Peyer's patch (tissue), 4 donors: ENCODE measurements at places on chromosomes 11 and 22. TPM values are rescaled to one million over a fixed set of nuclear protein-coding genes. Genes with fewer than 3 reads are reported as not detected.
A peak's percentile ranks its signal among the peaks of the same experiment; 100 is the strongest.

DNA sequence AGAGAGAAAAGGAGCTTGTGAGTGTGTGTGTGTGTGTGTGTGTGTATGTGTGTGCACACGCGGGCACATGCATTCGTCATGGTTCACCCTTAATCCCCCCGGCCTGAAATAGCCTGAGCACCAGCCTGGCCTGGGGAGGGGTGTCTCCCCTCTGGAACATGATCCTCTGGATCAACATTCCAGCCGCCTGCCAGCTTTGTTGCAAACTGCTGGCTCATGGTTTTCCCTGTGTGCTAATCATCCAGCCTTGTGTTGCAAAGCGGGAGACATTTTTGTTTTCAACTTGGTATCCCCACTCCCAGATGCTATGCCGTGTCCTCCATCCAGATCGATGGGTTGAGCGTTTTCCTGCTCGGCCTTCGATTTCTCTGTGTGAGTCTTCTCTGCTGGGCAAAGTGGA is 94.3 kb downstream of the FEZ1 start:
- no peaks in the 10 kb centered on the region for H3K36me3 ChIP-seq
- no peak overlapping the region for H3K27ac ChIP-seq
- no peaks in the 10 kb centered on the region for H3K27me3 ChIP-seq
- no peak overlapping the region for H3K4me3 ChIP-seq
- DNase-seq: no peak

GRCh38 chr11:110251836-110252235 is 44.6 kb downstream of the RDX start:
- DNase-seq: no peak
- H3K36me3 ChIP-seq: no peaks in the 10 kb centered on the region
- H3K4me1 ChIP-seq: no peaks in the 10 kb centered on the region
- H3K4me3 ChIP-seq: no peak overlapping the region

DNA sequence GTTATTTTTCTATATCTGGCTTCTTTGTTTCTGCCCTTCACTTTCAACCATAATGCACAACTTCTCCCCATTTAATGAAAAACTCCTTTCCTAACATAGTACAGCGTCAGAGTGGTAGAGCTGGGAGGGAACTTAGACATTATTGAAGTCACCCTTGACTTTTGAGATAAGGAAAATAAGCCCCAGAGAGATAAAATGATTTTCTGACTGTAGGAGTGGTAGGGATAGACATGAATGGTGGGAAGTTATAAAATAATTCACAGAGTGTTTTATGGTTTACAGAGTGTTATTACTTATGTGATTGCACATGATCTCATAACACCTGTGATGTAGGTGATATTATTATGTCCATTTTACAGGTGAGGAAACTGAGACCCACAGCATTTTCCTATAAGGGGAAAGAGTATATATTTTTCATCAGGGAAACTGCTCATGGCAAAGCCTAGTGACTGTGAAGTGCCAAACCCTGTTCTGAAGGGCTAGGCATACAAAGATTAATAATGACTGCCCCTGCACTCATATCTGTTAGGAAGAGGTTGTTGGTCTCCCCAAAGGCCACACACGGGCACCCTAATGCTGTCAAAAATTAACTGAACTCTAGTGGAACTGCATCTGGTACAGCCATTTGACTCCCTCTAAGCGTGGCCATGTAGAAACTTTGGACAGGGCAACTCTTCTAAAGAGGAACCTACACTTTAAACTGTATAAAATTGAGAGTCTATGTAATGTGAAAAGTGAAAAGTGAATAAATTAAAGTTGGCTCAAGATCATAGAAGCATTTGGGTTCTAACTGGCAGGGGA is 61.1 kb upstream of the PICALM start:
- no peak overlapping the region for H3K4me3 ChIP-seq
- no peaks in the 10 kb centered on the region for H3K36me3 ChIP-seq
- no peaks in the 10 kb centered on the region for H3K27me3 ChIP-seq
- peaks cover 2% of the 10 kb centered on the region for H3K4me1 ChIP-seq
- H3K27ac ChIP-seq: no peak overlapping the region
- DNase-seq: no peak

- H3K36me3 ChIP-seq: no peaks in the 10 kb centered on the region
- no peak for DNase-seq
- H3K27ac ChIP-seq: no peak overlapping the region
- H3K4me1 ChIP-seq: no peaks in the 10 kb centered on the region
- H3K27me3 ChIP-seq: no peaks in the 10 kb centered on the region
These were observed 234.1 kb downstream of the KIRREL3 start for GRCh38 chr11:126766440-126766839.

DNA sequence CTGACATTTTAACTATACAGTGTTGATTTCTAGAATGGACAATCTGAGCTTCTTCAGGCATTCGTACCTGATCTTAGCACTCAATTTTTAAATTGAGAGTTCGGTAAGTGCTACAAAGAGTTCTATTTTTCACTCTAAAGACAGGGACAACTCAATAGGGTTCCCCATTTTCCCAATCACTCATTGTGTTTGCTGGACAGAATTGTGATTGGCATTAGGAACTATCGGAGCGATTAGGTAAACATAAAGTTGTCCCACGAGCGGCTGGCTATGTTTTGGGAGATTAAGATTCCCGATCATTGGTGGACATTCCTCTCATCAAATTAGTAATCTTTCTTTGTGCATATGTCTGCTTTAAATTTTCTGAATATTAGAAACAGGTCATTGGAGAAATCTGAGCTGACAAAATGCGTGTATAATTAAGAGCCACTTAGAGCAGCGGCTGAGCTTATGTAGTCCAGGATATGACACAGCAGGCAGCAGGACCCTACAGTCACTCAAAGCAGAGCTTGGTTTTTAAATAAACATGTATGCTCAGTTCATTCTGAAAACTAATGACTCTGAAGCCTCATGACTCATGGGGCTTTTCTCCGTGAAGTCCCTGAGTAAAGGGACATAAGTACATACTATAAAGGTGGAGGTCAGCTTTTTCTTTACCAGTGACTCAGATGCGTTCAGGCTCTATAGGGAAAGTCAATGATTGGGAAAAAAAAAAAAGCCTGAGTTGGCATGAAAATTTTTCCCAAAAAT is 109.4 kb downstream of the GRIA4 start:
- no peak for DNase-seq
- no peaks in the 10 kb centered on the region for H3K27me3 ChIP-seq
- no peaks in the 10 kb centered on the region for H3K4me1 ChIP-seq
- no peak overlapping the region for H3K4me3 ChIP-seq
- no peak overlapping the region for H3K27ac ChIP-seq

DNA sequence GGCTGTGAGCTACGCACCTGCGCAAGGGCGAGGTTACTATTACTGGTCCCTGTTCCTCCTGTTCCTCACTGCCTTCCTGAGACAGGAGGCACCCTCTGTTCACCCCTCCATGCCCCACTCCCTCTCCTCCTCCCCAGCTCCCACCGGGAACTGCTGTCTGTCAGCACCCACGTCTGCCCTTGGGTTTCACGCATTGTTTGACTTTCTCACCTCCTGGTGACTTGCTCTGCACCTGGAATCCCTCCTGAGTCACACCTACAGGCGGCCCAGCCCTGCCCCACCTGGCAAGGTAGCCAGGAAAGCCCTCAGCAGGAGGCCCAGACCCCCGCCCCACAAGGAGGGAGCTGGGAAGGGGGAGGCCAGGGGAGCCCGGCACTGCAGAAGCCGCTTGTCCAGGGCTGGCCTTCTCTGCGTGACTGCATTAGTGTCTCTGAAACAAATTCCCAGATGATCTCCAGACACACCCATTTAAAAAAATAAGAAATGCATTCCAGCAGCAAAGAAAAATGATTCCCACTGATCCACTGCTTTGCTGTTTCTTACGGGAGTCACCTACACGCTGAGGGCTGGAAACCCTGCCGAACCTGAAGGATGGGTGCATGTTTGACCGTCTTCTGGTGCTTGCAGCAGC is 86.4 kb downstream of the CELSR1 start:
- DNase-seq: no peak
- no peak overlapping the region for H3K4me3 ChIP-seq
- no peak overlapping the region for H3K27ac ChIP-seq
- H3K36me3 ChIP-seq: no peaks in the 10 kb centered on the region
- no peaks in the 10 kb centered on the region for H3K27me3 ChIP-seq

GRCh38 chr11:86676533-86677154 is 4.2 kb upstream of the ME3 start:
- no peaks in the 10 kb centered on the region for H3K4me1 ChIP-seq
- no peaks in the 10 kb centered on the region for H3K36me3 ChIP-seq

GRCh38 chr22:26327306-26327705 is 101.8 kb upstream of the ASPHD2 start:
- H3K4me3 ChIP-seq: no peak overlapping the region
- no peaks in the 10 kb centered on the region for H3K36me3 ChIP-seq
- no peaks in the 10 kb centered on the region for H3K4me1 ChIP-seq
- no peaks in the 10 kb centered on the region for H3K27me3 ChIP-seq
- no peak for DNase-seq

DNA sequence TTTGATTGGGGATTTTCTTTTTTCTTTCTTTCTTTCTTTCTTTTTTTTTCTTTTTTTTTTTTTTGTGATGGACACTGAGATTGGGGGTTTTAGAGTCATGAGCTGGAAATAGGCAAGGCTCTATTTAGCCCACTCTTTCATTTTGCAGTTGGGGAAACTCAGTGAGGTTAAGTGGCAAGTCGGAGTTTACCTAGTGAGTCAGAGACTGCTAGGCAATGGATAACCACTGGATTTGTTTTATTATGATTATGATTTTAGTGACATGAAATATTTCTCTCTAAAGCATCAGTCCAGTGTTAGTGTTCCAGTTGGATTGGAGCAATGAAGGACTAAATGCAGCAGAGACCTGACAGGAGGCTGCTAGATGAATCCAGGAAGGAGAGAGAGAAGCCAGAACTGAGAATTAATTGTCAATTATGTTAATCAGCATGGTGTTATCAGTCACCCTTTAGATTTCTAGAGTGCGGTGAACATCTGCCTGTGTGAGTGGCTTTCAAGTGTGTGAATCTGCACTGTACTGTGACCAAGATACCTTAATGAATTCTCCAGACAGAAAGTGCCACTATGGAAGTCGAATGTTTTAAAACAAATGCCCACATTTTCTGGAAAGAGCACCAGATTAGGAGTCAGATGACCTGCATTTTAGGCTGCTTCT is 10.9 kb downstream of the BMAL1 start:
- no peaks in the 10 kb centered on the region for H3K36me3 ChIP-seq
- no peaks in the 10 kb centered on the region for H3K4me1 ChIP-seq
- H3K27ac ChIP-seq: no peak overlapping the region
- no peak for DNase-seq

DNA sequence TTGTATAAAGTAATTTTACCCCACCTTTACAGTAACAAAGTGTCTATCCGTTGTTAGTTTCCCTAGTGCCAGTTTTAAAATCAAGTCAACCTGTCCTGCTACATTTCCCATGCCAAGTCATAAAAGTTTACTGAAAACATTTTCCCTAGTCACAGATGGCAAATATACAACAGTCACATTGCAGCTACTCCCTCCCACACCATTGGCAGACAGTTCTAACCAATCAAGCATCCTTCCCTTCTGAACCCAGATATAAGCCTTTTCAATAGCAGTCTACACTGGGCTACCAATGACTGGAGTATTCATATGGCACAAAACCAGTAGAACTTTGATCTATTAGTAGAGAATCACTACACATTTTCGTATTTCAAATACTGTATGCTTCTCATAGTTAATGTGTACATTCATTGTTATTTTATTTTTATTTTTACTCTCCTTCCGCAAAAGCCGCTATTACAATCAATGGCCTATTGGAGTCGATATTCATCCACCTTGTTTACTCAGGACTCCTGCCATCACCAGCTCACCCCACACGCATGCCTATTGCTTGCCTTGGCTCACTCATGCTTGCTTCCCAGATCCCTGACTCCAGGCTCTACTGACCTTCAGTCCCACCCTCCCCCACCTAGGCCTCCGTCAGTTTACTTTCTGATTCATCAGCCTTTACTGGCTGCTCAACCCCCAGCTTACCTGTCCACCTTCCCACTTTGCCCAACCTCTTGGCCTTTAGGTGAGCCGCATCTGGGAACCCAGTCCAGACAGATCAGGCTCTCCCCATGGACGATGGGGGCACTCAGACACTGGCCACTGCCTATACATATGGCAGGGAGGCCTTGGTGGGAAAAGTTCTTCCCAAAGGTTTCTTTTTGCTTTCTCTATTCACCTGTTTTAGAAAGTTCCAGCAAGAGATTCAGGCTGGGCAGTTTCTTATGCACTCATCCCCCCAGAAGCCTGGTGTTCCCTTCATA is 408.4 kb downstream of the SOX6 start:
- no peaks in the 10 kb centered on the region for H3K4me1 ChIP-seq
- H3K4me3 ChIP-seq: no peak overlapping the region
- H3K27me3 ChIP-seq: no peaks in the 10 kb centered on the region
- no peak overlapping the region for H3K27ac ChIP-seq

DNA sequence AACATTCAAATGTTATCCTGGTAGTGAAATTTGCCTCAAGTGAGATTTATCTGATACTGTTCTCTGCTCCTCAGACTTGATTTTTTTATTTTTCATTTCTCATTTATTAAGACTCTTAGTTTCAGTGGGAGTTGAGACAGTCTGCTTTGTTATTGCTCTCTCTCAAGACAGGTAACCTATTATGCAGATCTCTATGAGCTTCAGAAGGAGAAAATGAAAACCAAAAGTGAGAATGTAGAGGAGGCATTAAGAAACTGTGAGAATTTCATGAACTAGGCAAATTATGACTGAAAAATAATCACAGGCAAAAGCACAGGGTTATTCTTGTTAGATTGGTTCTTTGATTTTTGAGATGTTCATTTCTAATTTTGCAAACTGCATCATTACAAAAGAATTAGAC is 290.0 kb upstream of the CHORDC1 start:
- no peaks in the 10 kb centered on the region for H3K36me3 ChIP-seq
- H3K27me3 ChIP-seq: no peaks in the 10 kb centered on the region
- no peak overlapping the region for H3K27ac ChIP-seq
- H3K4me1 ChIP-seq: no peaks in the 10 kb centered on the region
- H3K4me3 ChIP-seq: no peak overlapping the region

DNA sequence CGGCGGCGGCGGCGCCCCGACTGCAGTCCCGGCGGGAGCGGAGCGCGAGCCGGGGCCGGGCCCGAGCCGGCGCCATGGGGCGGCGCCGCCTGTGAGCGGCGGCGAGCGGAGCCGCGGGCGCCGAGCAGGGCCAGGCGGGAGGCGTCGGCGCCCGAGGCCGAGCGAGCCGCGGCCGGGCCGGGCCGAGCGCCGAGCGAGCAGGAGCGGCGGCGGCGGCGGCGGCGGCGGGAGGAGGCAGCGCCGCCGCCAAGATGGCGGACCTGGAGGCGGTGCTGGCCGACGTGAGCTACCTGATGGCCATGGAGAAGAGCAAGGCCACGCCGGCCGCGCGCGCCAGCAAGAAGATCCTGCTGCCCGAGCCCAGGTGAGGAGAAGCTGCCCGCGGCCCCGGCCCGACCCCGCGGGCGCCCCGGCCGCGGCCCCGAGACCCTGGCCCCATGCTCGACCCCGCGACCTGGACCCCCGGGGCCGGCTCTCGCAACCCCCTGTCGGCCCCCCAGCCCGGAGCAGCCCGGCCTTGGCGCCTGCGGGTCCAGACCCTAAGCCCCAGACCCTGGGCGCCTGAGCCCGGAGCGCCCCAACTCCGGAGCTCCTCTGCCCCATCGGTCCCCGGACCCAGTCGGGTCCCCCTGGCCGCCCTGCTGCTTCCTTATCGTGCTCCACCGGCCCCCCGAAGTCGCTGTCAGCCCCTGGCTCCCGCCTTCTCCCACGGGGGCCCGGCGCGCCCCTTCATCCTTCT is at the start of gene GRK2:
GRK2 (plus strand) TSS at position 25 of the 739 bp plus-strand sequence; CDS start at position 252, 227 bp downstream.
- no peaks in the 10 kb centered on the region for H3K27me3 ChIP-seq
- peak within 1 kb of the TSS; percentile 97 for H3K4me3 ChIP-seq
- no peak for DNase-seq
- peaks cover 7% of the 10 kb centered on the region for H3K36me3 ChIP-seq
- peaks cover 64% of the 10 kb centered on the region for H3K4me1 ChIP-seq

SMTN gene
- total RNA-seq: 55.8 TPM

TRIM49 gene
- not detected for total RNA-seq

VSTM5 gene
- total RNA-seq: 1.1 TPM

NXPE1 gene
- total RNA-seq: 22.4 TPM

OR10A5 gene
- not detected for total RNA-seq

OR51B2 gene
- total RNA-seq: not detected

PHF21B gene
- not detected for total RNA-seq

IRAG1 gene
- total RNA-seq: 13.7 TPM

SEPTIN5 gene
- 2.8 TPM for total RNA-seq
